Bladder microvascular endothelial cell (primary cell): ENCODE measurements at places on chromosomes 3 and 15. TPM values are rescaled to one million over a fixed set of nuclear protein-coding genes. Genes with fewer than 3 reads are reported as not detected.

ANXA2 gene
- total RNA-seq = 3,890 and 3,992 TPM in 2 replicates

MUC20 gene
- total RNA-seq = not detected in 2 replicates

KLF13 gene
- 30.8 and 32.1 TPM in 2 replicates for total RNA-seq

ZNF770 gene
- 14.7 and 38.3 TPM in 2 replicates for total RNA-seq

GPR27 gene
- total RNA-seq = not detected in 2 replicates

GOLGA8K gene
- total RNA-seq = 0.16 and 0.44 TPM in 2 replicates

PLA2G4E gene
- not detected in 2 replicates for total RNA-seq

DUOXA2 gene
- not detected in 2 replicates for total RNA-seq

NR2F2 gene
- 5.8 and 23.0 TPM in 2 replicates for total RNA-seq

GOLGA8O gene
- total RNA-seq = 0.16 and 0.63 TPM in 2 replicates

ATP13A5 gene
- not detected in 2 replicates for total RNA-seq

SHQ1 gene
- 12.6 and 16.0 TPM in 2 replicates for total RNA-seq

MORC1 gene
- not detected in 2 replicates for total RNA-seq

SLC9A9 gene
- total RNA-seq = 0.81 and 3.9 TPM in 2 replicates

PHLDB2 gene
- total RNA-seq = 49.1 and 120 TPM in 2 replicates

ZBTB47 gene
- total RNA-seq = 10.5 and 15.3 TPM in 2 replicates

TJP1 gene
- total RNA-seq = 67.2 and 149 TPM in 2 replicates

SLC27A2 gene
- total RNA-seq = 0.16 and 6.2 TPM in 2 replicates

TMEM89 gene
- total RNA-seq = not detected in 2 replicates

CNTN3 gene
- total RNA-seq = 0.44 TPM in 1 of 2 replicates, not detected in the other

NANOGP8 gene
- not detected in 2 replicates for total RNA-seq

NR1I2 gene
- under 0.01 TPM in 1 of 2 replicates, not detected in the other for total RNA-seq
